ENCODE measurements at places on chromosomes 12 and 14.

DNA sequence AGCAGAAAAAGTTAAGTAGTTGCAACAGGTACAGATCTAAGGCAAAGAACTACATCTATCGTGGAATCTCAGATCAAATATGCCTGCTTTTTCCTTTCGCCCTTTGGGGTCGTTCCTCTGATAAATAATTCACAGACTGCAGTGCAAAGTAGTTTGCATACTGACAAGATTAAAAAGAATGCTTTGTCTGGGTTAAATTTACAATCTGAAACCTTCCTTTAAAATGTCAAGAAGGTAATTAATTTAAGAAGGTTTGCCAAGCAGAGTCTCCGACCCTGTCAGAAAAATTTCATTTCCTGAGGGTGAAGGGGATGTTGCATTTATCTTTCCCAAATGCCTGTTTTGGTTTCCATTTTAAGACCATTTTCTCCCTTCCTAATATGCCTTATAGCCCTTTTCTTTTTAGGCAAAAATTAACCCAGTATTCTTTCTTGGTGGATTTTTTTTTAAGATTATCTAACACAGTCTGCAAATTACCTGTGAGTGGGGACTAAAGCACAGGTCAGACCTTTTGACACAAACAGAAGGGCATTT is 406.9 kb downstream of the LRIG3 start:
- DNase-seq: no peak

GRCh38 chr14:50658203-50658602 is 9.9 kb downstream of the SAV1 start:
- no peak for DNase-seq

GRCh38 chr14:59189786-59190368 is 1.4 kb downstream of the DAAM1 start:
- DNase-seq: peak; percentile 59

DNA sequence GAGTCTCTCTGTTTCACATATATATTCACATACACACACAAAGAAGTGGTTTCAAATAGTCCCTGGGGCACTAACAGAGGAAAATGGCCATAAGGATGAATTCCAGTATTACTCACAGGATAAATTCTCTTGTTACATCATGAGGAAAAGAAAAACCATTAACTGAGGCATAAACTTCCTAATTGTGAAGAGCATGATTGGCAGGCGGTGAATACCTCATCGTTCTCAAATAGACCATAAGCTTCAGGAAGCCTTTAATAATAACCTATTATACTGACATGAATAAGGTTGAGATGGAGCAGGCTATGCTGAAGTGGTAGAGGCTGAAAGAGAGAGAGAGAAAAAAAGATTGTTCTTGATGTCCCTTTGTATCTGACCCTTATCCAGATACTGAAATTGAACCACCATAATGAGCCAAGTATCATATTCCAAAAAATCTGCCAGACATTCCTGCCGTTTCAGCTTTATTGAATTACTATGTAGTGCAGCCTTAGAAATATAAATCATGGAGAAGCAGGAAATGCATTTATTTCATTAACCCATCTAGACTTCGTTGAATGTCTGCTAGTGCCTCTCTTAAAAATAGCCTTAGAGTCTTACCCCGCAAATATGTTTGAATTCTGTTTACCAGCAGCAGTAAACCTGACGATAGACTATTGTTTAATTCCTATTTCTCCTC is 86.8 kb downstream of the NUAK1 start:
- DNase-seq: no peak

- DNase-seq: no peak
Measured at GRCh38 chr14:94542811-94543440, 18.3 kb upstream of the SERPINA4 start.

DNA sequence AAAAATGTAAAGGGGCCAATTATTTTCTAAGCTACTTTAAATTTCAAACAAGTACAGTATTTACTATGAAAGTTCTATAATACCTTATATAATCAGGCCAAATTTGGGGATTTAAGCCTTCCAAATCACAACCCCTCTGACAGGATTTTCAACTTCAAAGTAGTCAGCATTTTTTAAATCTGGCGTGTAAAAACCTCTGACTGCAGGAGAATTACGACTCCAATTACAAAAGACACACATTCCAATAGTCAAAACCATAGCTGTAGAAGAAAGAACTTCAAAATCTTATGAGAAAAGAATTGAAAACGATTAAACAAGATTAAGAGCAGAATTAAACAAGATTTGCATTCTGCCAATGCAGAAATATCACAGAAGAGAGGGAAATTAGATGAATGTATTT is 12.7 kb downstream of the OSBPL8 start:
- no peak for DNase-seq

- DNase-seq: no peak
Measured at GRCh38 chr14:103763730-103764488, 48.3 kb downstream of the ZFYVE21 start.

- peak; percentile 56 for DNase-seq
Measured at GRCh38 chr12:57765003-57765697, 1.7 kb downstream of the CYP27B1 start.

- no peak for DNase-seq
Measured at GRCh38 chr12:113214895-113215400, 6.3 kb upstream of the TPCN1 start.

GRCh38 chr12:78002878-78003277 is 172.2 kb downstream of the NAV3 start:
- DNase-seq: no peak

DNA sequence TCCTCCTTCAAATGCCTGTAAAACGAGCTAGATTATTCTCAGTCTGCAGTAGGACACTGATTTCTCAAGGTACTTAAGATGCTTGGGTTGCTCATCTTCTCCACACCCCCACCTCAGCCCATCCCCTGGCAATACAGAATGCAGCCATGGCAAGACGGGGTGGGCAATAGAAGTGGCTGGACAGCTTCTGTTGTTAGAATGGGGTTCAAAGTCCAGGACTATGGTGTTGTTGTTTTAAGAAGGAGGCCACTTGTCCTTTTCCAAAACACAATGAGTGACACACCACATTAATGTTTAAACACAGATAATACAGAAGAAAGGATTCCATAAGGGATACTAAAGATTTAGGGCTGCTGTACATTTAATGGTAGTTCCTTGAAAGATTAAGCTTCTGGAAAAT is 188.9 kb upstream of the BCL2L14 start:
- DNase-seq: no peak

GRCh38 chr12:117498256-117498655 is 136.8 kb upstream of the NOS1 start:
- no peak for DNase-seq

DNA sequence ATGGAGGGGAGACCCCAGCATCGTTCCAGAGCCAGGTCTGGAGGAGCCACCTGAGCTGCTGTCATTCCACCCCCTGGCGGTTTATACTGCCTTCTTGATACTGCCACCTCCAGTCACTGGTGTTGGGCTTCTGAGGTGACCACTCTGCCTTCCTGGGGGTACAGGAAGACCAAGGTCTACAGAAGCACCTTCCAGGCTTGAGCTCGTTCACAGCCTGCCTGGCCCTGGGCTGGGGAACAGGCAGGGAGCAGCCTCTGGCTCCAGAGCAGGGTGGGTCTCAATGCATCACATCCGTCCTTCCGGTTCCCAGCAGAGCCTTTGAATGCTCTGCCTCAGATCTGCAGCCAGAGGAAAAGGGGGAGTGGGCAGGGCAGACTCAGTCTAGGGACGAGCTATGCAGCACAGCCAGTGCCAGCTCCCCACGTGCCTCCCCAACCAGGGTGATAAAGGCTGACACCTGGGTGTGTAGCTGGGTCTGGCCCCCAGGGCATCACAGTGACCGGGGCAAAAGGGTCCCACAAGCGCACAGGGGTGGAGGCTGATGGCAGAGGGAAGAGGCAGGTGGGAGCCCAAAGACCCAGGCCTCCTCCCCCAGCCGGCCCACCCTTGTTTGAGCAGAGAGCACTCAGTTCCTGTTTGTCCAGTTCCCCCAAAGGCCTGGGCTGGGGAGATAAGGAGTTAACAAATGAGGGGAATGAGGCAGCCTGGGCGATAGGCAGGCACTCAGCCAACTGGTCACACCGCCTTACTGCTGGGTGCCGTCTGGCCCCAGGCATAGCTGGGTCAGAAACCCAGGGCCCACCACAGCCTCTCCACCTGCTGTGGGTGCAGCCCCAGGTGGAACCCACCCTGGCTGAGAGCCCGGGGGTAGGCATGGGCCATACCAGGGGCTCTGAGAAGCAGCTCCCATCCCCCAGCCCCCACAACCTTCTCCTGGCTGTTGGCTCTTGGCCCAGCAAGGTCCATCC is 17.1 kb downstream of the DEGS2 start:
- DNase-seq: no peak

- no peak for DNase-seq
Measured at GRCh38 chr14:76267322-76268046, 108.5 kb upstream of the ESRRB start.

- no peak for DNase-seq
Measured at GRCh38 chr12:23555825-23556207, 393.7 kb downstream of the SOX5 start.

GRCh38 chr12:52358575-52359350 is 8.5 kb downstream of the KRT85 start:
- DNase-seq: no peak

GRCh38 chr12:6612247-6612646 is 5.1 kb upstream of the CHD4 start:
- DNase-seq: peak; percentile 51

DNA sequence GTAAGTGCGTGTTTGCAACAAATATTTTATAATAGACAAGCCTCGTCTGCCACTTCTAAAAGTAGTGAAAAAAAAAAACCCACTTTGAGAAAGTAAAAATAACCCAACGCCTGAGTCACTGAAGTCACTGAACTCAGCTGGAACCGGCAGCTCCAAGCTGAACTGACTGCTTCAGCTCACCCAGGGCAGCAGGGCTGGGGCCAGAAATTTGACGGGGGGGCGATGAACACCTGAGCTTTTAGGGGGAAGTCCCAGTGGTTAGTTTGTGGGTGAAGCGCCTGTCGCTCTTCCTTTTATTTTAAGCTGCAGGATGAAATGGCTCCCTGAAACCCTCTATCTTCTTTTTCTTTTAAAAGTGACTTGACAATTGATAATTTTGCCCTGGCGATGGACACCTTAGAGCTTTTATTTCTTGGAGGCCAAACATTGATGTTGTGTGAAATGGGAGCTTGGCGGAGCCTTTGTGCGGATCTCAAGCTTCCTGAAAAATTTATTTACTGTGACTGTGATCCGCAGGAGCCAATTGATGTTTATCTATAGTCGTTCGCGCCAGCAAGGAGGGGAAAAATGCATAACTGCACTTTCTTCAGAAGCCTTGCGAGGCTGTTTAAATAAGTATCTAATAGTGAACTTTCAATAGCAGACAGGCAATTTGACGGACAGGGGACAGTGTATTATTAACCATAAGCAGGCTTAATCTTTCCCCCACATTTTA is 173.2 kb upstream of the MYL2 start:
- no peak for DNase-seq

DNA sequence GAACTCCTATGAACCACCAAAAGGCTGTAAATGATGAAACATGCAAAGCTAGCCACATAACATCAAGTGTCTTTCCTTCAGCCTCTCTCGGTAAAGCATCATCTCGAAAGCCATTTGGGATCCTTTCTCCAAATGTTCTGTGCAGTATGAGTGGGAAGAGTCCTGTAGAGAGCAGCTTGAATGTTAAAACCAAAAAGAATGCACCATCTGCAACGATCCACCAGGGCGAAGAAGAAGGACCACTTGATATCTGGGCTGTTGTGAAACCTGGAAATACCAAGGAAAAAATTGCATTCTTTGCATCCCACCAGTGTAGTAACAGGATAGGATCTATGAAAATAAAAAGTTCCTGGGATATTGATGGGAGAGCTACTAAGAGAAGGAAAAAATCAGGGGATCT is 61.2 kb downstream of the ATG14 start:
- no peak for DNase-seq

DNA sequence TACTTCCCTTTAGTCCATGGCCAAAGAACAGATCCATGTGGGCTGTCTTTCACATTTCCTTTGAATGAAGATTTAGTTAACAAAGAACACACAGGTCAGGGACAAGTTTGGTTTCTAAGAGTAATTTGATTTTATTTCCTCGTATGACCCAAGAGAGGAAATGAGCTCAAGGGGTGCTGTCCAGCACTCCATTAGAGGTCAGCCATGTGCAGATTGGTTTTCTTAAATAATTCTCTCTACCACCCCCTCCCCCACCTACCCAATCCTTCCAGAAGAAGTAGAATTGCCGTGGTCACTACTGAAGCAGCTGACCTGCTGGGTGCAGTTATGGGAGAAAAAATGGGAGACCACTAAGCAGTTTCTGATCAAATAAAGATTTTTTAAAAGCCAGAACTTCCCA is 13.9 kb upstream of the OAS1 start:
- DNase-seq: no peak

DNA sequence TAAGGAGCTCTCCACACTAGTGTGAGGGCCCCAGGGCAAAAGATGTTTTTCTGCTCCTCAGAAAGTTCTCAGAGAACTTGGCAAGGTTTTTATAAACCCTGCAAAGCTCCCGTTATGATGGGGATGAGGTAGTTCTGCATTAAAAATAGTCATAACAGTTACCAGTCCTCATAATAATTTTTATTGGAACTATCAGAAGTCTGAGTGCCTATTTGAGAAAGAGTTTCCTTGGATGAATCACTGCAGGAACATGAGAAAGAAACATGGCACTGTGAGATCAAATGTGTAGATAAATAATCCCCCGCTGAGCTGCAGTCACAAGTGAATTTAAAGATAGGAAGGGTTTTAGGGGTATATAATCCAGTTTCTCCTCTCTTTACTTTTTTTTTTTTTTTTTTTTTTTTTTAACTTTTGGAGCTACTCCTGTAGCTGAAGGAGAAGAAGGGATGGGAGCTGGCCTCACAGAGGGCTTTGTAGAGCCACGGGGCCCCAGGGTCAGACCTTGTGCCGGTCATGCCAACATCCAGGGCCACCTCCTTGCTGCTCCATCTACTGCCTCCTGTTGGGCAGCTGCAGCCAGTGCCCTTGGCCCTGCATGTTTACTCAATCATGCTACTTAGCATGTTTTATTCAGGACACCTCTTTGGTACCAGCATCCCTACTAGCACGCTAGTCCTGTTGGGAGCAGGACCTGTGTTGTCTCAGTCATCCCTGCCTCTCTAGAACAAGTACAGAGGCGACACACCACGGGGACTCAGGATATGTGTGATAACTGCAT is 39.5 kb downstream of the EVL start:
- DNase-seq: no peak

DNA sequence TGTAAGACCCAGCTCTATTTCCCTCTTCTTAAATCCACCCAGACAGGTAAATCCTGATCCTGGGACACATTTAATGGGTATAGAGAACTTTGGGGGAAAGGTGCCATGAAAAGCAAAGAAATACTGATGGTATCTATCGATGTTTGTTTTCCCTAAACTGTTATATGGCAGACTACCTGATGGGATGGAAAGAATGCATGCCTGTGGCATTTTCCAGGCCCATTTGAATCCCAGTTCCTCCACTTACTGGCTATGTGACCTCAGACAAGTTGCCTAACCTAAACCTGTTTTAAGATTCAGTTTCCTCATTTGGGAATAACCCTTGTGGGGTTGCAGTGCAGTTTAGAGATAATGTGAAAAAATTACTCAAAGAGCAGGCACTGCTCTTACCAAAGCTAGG is 404.5 kb downstream of the FUT8 start:
- DNase-seq: no peak

Measured in CD4-positive, CD25-positive, alpha-beta regulatory T cell (primary cell).